Small intestine (tissue), 16 donors: ENCODE measurements at places on chromosomes 7 and 10. TPM values are rescaled to one million over a fixed set of nuclear protein-coding genes. Genes with fewer than 3 reads are reported as not detected.

Gene ACBD7
- polyA plus RNA-seq, result not detected

Gene INSYN2A
- polyA plus RNA-seq, result 0.68 TPM

Gene KLF14
- not detected for polyA plus RNA-seq

Gene ANKRD1
- 66.7 TPM for polyA plus RNA-seq

Gene PRSS2
- 814 TPM for polyA plus RNA-seq

Gene SNX10
- polyA plus RNA-seq, result 12.4 TPM

Gene TAS2R41
- polyA plus RNA-seq, result not detected

Gene DNAJC30
- 8.8 TPM for polyA plus RNA-seq

Gene CFAP69
- polyA plus RNA-seq, result 4.7 TPM

Gene GHRHR
- polyA plus RNA-seq, result not detected

Gene GRID2IP
- polyA plus RNA-seq, result 0.90 TPM

Gene TRIM50
- 2.1 TPM for polyA plus RNA-seq

Gene WDFY4
- polyA plus RNA-seq, result 0.27 TPM

Gene UNC5B
- 2.5 TPM for polyA plus RNA-seq

Gene TMEM139
- 35.4 TPM for polyA plus RNA-seq

Gene PLAU
- 11.1 TPM for polyA plus RNA-seq

Gene TMEM273
- 3.0 TPM for polyA plus RNA-seq

Gene XRCC2
- 5.9 TPM for polyA plus RNA-seq

Gene C10orf105
- 0.06 TPM for polyA plus RNA-seq

Gene FAM25G
- 272 TPM for polyA plus RNA-seq

Gene MMRN2
- polyA plus RNA-seq, result 5.2 TPM

Gene NEUROG3
- polyA plus RNA-seq, result 4.1 TPM

Gene CNTNAP2
- 3.8 TPM for polyA plus RNA-seq

Gene VSTM2A
- 0.25 TPM for polyA plus RNA-seq

Gene GPR26
- not detected for polyA plus RNA-seq

Gene GOLGA7B
- 5.3 TPM for polyA plus RNA-seq

Gene BTBD16
- polyA plus RNA-seq, result 0.18 TPM

Gene TFEC
- 0.82 TPM for polyA plus RNA-seq

Gene MOGAT3
- 15.4 TPM for polyA plus RNA-seq

Gene SPDYE6
- 3.3 TPM for polyA plus RNA-seq

Gene CYP17A1
- polyA plus RNA-seq, result 0.10 TPM

Gene HOXA6
- polyA plus RNA-seq, result 0.81 TPM

Gene ERV3-1
- 4.5 TPM for polyA plus RNA-seq

Gene LIPN
- not detected for polyA plus RNA-seq

Gene HSPA12A
- polyA plus RNA-seq, result 8.8 TPM

Gene GPR85
- 0.38 TPM for polyA plus RNA-seq
